ENCODE measurements at places on chromosomes 11 and 22.

GRCh38 chr22:28943501-28943879, 60.1 kb downstream of the ZNRF3 start:
- ATAC-seq: no peak

DNA sequence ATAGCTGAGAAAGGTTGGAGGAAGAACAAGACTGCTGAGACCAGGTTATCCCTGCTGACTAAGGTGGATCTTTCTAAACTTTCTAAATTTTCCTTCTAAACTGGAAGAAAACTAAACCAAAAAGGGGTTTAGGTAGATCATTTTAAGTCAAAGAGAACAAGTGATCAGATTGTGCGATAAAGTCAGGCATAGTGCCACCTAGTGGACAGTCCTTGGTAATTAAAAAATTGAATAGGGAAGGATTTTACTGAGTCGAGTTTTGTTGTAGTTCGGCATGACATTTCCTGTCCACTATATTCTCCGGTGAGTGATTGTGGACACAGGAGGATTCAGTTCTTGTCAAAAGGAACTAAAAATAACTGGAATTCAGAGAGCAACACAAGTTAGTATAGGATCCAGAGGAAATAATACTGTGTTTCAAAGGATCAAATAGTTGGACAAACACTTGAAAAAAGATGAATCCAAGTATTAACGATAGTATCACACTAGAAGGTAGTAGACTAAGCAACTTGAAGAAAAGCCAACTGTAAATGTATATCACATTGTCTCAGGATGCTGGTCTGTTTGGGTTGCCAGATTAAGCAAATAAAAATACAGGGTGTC, 1236.4 kb downstream of the FAM181B start:
- no peak for ATAC-seq

- ATAC-seq: no peak
These were observed 70.1 kb downstream of the SFI1 start for GRCh38 chr22:31566484-31566883.

GRCh38 chr11:27339941-27340340, 23.1 kb downstream of the CCDC34 start:
- no peak for ATAC-seq

DNA sequence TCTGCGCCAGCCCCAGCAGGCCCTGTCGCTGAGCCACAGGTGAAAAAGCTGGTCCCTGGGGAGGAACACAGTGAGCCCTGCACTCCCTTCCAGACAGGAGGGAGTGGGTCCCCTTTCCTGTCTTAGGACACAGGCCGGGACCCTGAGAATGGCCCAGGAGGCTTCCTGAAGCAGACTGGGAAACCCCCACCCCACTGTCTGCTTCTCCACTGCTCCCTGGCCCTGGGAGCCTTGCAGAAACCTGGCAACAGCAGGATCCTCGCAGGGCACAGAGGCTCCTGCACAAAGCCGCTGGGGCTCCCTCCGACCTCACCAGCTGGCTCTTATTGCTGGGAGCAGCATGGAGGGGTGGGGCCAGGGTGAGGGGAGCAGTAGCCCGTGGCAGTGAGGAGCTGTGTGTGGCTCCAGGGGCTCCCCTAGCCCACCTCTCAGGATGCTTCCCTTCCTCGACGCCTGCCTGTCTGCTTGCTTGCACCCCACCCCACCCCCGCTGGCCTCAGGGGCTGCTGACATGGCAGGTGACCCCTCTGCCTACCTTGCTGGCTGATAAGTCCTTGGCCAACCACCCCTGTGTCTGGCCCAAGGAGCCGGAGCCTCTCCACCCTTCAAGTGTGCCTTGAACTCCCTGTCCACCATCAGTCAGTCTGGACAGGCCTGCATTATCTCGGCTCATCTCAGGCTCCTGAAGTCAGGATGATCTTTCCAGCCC, 72.1 kb upstream of the KCNQ1OT1 start:
- ATAC-seq: no peak

DNA sequence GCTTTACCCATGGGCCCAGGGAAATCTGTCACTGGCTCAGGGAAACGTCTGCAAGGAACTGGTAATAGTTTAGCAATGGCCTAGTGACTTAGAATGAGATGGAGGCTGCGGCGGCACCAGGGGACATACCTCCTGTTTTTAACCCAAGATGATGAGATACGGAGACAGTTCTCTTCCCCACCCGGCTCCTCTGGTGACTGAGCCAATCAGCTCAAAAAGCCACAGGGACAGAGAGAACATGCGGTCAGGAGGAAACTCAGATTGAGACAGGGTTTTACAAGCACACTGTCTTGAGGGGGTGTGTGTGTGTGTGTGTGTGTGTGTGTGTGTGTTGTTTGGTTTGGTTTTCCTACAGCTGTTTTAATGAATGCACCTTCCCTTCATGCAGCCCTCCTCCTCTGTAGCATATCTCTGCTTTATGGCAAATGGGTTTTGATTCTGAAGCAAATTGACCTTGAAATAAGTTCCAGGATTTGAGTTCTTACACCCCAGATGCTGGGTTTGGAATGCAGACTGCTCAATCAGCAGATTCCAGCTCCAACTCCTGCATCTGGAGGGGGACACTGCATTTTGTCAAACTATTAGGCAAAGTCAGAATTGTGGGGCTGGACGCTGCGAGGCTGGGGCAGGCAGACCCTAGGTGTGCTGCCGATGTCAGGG, 246.2 kb downstream of the NTM start:
- ATAC-seq: no peak

GRCh38 chr11:119993722-119994121, 144.2 kb downstream of the TRIM29 start:
- ATAC-seq: no peak

- no peak for ATAC-seq
These were observed 121.2 kb downstream of the ABTB2 start for GRCh38 chr11:34236572-34236971.

GRCh38 chr11:125105926-125106325, 5.5 kb downstream of the TMEM218 start:
- no peak for ATAC-seq

GRCh38 chr11:45815747-45816146, 10.8 kb downstream of the SLC35C1 start:
- no peak for ATAC-seq

DNA sequence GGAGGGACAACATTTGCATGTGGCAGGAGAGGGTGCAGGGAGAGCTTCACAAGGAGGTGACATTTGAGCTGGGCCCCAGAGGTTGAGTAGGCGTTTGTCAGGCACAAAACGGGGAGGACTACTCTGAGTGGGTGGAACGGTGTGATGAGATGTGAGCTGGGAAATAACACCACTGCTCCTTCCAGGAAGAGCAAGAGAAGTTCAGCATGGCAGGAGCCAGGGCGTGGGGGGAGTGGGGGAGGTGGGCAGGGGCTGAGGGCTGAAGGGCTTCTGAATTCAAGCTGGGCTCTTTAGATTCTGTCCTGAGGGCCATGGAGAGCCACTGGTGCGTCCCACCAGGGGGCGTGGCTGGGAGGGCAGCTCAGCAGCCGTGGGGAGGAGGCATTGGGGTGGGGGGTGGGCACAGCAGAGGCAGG, 54.2 kb downstream of the OTOG start:
- no peak for ATAC-seq

- ATAC-seq: peak; percentile 55
These were observed 44.3 kb downstream of the NNMT start for GRCh38 chr11:114340311-114341131.

DNA sequence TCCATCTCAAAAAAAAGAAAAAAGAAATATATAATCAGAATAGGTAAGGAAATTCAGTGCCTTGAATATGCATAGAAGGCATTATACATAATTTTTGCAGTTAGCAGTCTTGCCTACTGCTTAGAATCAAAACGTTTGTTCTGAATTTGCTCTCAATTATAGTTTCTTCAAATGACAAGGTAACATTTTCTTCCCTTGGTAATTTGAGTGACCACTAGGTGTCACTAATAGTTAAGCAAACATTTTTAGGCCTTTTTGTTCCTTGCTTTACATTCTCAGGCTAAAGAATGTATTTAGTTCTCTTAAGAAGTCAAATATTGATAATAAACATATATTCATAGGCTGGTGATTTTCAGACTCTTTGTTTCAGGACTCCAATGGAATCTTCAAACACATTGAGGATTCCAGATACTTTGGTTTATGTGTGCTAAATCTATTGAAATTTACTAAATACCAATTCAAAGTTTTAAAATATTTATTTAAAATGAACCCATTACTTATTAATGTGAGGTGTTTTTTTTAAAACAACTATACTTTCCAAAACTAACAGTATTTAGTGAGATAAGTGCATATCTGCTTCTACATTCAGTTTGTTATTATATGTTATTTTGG, 55.0 kb upstream of the DEPDC7 start:
- no peak for ATAC-seq
